ENCODE measurements at places on chromosomes 11 and 22.

DNA sequence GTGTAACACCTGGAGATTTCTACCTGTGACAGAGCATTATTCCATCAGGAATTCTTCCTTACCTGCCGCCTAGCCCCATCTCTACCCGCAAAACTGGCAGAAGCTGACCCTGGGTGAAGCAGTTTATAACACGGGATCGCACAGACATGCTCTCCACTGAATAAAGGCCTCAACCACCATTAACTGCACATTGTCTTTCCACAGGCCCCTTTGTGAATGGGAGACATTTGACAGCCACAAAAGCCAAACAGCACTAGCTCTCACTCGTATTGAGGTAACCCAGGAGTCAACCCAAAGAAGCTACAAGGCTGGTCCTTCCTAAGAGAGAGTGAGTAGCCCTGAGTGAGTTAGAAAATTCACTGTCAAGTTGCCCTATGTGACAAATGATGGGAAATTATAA lies 135.6 kb downstream of the RCN1 start:
- no peak for DNase-seq

DNA sequence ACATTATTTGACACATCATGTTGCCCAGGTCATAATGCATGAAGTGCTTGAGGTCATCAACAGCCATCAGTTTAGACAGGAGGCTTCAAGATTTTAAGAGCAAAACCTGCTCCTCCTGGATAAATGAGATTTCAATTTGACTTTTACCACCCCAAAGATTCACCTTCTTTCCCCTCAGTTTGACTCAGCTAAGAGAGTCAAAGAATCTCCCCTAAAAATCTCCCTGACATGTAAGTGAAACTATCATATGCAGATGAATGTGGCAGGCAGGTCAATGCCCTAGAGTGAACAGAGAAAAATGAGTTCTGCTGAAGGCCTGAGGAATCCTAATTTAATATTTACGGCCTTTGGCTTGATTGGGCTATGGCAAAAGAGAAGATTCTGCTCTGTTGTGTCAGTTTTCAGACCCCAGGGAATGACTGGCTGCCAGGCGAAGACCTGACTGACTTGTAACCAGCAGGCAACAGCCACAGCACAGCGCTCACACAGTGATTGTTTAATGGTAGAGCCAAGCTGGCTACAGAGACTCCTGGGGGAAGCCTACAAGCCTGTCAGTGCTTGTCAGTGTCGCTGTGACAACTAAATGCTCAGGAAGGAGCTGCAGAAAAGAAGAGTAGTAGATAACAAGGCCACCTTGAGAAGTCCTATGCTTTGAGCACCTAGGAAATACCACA lies 491.2 kb upstream of the LRRC4C start:
- DNase-seq = no peak

DNA sequence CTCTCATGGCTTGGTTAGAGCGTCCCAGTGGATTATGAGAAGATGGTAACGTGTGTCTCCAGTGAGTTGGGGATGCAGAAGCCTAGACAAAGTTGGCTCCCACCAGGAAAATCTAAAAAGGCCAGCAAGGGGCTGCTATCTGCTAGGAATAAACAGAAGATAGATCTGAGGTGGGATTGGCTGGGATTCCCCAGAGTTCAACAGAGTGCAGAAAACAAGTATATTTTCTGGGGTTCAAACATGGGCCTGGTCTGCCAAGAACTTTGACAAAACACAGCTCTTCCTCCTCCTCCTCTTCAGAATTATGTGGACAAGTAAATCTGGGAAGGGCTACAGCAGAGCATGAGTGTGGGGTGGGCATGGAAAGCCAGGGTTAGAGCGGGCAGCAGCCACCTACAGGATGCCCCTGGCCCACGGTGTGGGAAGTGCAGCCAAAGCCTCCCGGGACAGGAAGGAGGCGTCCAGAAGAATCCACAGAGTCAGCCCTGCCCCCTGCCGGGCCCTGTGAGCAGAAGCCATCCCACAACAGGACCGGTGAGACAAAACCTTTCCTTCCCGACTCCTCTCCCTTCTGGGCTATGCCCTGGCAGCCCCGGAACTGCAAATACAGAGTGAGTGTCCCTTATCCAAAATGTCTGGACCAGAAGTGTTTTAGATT lies 67.1 kb downstream of the CD82 start:
- no peak for DNase-seq

- DNase-seq = no peak
Observed at GRCh38 chr22:36311386-36312085, 58.6 kb downstream of the APOL1 start.

DNA sequence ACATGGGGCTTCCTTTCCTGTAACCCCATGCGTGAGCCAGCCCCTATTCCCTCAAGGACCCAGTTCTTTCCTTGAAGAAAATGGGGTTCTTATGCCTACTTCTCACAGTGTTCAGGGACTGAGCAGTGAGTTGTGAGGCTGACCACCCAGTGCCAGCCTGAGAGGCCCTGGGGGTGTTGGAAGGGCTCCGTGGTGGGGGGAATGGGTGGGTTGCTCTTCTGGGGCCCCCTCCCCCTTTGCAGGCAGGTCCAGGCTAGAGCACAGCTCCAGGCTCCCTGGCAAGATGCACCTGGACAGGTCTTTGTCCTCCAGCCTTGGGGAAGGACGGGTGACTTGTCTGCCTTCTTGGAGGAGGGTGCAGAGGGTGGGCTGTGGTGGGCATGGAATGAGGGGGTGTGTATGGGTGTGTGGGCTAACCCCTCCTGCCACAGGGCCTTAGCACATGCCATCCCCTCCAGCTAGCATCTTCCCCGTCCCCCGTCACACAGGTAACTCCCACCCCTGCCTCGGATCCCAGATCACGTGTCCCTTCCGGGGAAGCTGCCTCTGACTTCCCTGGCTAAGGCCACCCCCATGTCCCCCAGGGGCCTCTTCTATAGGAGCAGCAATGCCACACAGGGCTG lies 64.6 kb downstream of the MYEOV start:
- DNase-seq = no peak

- no peak for DNase-seq
Observed at GRCh38 chr22:44179196-44179988, 1.3 kb upstream of the PARVG start.

- DNase-seq = no peak
Observed at GRCh38 chr11:130673698-130674097, 225.3 kb downstream of the ADAMTS15 start.

GRCh38 chr22:36544107-36544620 lies 15.2 kb upstream of the EIF3D start:
- peak; percentile 64 for DNase-seq

DNA sequence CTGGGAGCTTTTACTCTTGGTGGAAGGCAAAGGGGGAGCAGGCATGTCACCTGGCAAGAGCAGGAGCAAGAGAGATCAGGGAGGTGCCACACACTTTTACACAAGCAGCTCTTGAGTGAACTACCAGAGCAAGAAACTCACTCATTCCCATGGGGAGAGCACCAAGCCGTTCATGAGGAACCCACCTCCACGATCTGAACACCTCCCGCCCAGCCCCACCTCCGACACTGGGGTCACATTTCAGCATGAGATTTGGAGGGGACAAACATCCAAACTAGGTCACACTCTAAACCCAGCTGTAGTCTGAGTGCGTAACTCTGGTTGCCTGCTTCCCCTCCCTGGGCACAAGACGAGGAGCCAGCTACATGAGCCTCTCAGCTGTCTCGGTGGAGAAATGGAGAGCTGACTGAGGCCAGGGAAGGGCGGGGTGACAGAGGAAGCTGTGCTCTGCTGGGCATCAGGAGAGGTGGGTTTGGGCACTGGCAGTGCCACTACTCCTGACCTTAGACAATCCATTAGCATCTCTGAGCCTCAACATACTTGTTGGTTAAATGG lies 134.6 kb downstream of the PKNOX2 start:
- DNase-seq = no peak

GRCh38 chr11:14793546-14793945 lies 98.5 kb downstream of the CYP2R1 start:
- DNase-seq = no peak

DNA sequence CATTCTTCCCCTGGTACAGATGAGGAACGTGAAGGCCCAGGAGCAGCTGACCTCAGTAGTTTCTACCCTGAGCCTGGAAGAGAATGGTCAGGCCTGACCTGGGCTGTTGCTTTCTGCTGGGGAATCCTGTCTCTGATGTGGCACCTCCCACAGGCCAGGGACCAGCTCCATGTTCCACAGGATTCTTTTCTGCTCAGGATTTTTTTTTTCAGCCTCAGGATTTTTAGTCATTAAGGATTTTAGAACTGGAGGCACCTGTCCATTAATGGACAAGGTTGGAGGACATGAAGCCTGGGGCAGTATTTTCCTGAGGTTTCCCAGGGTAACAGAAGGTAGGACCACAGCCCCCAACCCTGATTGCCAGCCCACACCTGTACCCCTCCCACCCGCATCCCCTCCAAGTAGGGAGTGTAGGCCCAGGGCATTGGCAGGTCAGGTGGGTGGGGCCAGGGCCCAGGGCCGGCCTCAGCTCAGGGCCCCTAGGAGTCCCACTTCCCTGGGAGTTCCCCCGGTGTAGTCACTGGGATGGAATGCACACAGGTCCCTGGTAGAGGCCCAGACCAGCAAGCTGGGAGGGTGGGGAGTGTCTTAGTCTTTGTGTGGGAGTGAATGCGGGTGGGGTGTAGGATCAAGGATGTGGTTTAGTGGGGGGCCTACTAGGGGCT lies 16.1 kb downstream of the BIK start:
- DNase-seq = peak; percentile 71

DNA sequence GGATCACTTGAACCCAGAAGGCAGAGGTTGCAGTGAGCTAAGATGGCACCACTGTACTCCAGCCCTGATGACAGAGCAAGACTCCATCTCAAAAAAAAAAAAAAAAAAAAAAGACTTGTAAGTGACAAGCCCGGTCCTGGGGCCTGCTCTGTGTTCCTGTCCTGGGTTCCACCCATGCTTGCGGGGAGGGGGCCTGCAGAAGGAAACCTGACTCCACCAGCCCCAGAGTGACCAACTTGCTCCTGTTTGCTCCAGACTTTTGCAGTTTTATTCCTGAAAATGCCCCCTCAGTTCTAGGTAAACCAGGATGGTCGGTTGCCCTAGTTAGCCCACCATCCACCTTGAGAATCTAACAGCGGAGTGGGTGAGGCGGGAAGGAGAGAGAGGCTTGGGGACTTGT lies 10.1 kb upstream of the LRP5 start:
- DNase-seq = no peak

DNA sequence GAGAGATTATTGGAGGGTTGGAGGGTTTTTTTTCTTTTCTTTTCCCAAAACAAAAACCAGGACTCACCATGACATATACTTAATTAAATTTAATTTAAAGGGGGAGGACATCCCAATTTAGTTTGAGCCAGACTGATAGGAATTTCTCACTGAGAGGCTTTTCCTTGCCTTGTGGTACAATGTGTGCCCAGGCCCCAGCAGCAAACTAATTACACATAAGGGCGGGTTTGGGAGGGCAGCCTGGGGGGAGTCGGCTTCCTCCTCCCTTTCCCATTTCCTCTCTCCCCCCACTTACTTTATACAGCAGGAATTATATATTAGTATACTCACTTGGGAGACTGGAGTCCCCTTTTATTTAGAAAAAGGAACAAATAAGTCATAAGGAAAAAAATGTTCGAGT lies 2.9 kb downstream of the TEAD1 start:
- no peak for DNase-seq

DNA sequence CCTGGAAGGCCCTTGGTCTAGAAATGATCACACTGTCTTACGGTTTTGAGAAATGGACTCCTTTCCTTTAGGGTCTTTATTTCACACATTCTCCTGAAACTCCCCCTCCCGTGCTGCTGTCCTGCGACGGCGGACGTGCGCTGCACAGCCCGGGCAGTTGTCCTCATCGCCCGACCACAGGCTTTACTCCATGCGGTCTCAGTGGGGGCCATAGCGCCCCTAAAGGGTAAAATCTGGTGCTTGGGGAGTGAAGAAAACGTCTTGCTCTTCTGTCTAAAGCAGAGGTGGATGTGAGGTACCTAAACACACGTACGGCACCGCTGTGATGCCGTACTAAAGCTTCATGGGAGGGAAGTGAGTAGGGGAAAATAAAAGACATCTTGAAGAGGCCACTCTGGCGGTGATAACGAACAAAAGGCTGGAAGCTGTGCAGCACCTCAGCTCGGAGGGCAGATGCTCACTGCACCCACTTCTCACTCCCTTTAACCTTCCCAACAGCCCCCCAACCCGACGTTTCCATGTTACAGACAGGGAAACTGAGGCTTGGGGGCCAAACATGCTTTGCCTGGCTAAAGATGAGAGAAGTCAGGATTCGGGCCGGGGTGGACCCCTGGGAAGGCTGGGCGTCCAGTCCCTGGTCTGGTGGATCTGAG lies 22.6 kb downstream of the MPPED1 start:
- DNase-seq = no peak

- peak; percentile 46 for DNase-seq
Observed at GRCh38 chr11:35567737-35568465, 42.5 kb upstream of the PAMR1 start.

GRCh38 chr11:24064309-24064903 lies 432.4 kb upstream of the LUZP2 start:
- peak; percentile 6 for DNase-seq

DNA sequence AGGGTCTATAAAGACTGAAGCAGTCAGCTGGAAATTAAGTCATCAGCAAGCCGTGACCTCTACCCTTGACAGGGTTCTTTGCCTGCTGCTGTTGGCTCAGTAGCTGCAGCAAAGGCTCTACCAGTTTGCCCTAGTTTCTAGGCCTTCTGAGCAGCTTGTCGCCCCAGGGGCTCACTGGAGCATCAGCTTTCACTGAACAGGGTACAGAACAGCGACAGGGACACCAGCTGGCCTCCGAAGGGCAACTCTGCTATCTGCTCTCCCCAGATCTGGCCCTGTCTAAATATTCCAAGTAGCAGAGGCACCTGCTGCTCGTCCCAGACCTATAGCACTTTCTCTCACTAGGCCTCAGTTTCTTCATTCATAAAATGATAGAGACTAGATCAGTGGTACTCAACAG lies 42.4 kb downstream of the SMCO4 start:
- no peak for DNase-seq

DNA sequence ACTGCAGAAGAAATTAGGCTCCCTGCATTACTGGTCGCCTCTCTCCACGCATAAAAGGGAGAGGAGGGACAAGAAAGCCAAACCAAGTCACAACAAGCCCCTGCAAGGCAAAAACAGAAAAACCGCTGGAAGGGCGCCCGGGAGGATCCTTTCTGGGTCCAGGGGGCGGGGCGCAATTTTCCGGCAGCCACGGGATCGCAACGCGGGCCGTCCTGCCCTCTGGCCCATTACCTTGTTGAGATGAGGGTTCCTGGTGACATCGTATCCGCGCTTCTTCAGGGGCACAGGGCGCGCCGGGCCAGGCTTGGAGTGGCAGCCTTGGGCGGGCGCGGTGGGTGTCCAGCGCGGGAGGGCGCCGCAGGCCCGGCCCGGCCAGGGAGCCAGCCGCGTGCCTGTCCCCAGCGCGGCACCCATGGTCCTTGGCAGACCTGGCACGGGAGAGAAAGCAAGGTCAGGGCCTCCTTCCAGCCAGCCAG lies 847 bp downstream of the ME3 start:
- no peak for DNase-seq

- no peak for DNase-seq
Observed at GRCh38 chr22:32994041-32994830, 63.9 kb downstream of the SYN3 start.

Data from AG10803 (cell line).